ENCODE measurements at places on chromosomes 3 and 15.

DNA sequence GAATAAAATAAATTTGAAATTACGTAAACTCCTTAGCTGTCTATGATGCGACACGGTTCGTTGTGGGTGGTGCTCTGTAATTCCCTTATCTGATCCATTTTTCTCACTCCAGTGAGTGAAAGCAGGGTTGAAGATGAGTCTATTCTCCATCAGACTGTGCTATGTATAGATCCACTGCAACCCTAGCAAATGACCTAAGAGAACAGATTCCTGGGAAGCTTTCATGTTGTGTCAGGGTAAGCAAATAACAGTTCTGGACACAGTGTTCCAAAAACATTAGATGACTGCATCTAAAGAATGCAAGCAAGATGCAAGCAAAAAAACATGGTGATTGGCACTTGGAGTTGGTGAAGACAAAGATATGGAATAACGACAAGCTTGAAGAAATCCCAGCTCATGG lies 239.3 kb downstream of the SLC9A9 start:
- no peak for DNase-seq

DNA sequence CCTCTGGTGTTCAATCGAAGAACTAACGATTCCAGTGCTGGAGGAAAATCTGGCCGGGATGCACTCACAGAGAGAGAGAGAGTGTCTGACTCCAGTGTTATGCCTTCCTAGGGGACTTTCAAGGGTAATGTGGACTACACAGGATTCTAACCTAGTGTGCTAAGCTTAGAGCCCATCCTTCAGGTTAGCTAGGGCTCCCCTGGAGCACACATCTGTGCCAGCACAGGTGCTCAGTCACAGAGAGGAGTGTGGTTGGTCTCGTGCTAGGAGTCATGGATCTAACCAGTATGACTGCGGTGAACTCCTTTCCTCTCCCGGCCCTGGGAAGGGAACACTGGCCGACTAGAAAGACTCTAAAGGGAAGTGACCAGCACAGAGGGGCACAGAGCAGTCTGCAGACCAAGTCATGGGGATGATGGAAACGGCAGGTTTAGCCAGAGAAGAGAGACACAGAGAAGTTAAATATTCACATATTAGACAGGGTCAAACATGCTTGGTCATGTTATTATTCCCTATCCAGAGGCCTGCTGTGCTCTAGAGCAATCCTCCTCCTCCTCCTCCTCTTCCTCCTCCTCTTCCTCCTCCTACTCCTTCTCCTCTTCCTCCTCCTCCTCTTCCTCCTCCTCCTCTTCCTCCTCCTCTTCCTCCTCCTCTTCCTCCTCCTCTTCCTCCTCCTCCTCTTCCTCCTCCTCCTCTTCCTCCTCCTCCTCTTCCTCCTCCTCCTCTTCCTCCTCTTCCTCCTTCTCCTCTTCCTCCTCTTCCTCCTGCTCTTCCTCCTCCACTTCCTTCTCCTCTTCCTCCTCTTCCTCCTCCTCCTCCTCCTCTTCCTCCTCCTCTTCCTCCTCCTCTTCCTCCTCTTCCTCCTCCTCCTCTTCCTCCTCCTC lies 280.3 kb downstream of the XXYLT1 start:
- DNase-seq: no peak

DNA sequence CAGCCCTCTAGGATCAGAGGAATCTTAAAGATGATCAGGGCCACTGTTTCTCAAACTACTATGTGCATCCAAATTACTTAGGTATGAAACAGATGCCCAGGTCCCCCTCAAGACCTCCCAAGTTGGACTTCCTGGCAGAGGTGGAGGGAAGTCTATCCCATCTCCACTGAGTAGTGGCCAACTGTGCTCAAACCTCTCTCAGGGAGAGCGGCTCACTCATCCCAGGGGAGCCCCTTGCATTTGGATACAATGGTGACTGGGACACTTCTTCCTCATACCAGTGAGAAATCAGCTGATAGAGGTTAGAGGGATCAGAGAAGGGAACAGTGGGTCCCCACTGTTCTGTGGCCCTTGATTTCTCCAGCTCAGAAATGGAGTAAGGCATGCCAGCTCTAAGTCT lies 8.7 kb upstream of the WNT7A start:
- no peak for DNase-seq

DNA sequence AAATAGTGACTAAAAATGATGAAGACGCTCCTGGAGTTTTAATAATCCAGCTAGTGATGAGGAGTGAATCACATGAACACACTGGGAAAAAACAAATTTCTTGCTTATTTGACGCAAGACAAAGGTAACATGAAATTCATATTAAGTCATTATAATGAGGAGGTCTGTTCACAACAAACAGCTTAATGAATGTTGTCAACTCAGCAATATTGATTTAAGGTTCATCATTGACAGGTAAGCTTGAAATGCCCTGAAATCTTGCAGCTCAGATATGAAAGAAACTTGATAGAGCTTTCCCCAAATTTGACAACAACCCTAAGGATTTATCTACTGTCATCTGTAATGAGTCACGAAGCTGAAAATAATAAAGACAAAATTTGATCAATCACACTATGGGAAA lies 108.1 kb upstream of the SELENOK start:
- DNase-seq: no peak

GRCh38 chr3:127611251-127611650 lies 13.0 kb downstream of the MCM2 start:
- DNase-seq: no peak

- DNase-seq: no peak
Measured at GRCh38 chr15:86854176-86854575, 774.5 kb downstream of the AGBL1 start.

DNA sequence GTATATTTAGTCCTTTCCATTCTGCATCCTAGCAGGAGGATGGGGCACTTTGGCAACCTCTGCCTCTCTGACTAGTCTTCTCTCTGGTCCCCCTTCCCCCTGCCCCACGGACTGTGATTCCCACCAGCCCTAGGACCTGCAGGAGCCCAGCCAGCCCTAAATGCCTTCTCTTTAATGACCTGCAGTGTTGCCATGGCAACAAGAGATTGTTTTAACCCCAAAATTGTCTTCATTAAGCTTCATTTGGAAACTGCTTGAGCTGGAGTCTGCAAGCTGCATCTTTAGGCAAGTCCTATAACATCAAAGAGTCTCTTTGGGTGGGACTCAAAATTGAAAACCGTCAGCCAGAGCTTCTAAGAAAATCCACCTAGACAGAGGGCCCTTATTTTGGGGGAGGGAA lies 59.7 kb upstream of the ANKRD34C start:
- DNase-seq: peak; percentile 10

DNA sequence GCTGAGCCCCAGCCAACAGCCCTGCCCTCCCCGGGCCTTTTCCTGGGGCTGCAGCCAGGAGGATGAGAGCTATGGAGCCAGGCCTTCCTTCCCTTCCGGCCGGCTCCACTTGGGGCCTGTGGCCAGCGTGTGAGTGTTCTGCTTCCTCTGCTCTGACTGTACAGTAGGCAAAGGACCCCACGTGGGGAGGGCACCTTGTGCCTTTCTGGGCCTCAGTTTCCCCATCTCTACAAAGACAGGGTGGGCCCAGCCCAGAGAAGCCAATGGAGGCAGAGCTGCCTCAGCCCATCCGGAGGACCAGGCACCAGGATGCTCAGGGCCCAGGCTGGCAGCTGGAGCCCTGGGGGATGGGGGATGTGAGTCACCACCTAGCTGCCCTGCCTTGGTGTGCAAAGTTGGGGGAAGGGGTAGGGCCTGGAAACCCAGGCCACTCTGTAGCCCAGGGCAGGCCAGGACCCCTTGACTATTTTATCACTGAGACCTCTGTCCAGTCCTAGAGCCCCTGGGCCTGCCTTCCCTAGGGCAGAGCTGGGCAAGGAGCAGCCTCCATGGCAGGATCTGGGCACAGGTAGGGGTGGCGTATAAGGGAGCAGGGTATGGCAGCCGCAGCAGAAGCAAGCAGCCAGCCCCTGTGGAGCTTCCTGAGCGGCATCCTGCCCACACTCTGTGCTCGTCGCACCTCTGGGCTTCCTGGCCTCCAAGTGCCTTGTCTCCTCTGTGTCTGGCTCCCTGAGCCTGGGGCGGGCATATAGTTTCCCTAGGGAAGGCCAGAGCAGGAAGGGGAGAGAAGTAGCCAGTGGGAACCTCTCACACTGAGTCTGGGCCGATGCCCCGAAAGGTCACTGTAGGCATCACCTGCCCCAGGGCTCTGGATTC lies 1.8 kb downstream of the PSTPIP1 start:
- DNase-seq: no peak

- DNase-seq: no peak
Measured at GRCh38 chr15:78390242-78390641, 47.8 kb upstream of the IREB2 start.

GRCh38 chr3:59082106-59082505 lies 32.3 kb upstream of the CFAP20DC start:
- DNase-seq: no peak

GRCh38 chr3:117932441-117932840 lies 1102.2 kb downstream of the IGSF11 start:
- DNase-seq: no peak

DNA sequence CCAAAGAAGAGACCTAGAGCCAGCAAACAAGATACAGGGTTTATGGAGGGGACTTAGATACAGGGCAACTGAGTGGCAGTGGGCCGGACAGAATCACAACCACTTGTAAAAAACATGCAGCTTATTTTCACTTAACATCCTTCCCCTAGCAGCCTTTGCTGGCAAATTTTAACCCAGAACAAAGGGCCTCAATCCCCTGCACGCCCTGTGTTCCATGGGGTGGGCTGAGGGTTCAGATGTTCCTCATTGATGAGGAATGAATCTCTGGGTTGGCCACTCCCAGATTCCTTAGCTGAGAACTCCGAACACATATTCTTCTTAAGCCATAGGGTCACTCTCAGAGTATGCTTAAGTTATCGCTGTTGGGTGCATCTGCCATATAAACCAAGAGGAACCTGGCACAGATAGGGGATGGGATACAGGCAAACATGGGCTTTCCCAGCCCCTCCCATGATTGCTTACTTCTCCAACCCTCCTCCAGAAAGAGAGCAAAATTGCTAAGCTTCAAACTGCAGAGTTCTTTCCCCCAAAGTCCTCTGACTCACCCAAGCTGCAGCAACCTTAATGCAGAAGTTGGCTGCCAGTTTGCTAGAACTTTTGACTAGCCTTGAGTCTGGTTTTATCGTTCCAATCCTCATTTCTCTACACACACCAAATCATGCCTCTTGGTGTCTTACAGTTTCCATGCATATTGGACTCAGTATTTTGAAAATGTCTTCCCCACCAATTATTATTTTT lies 146.9 kb downstream of the CD47 start:
- DNase-seq: no peak

- peak; percentile 51 for DNase-seq
Measured at GRCh38 chr3:51391566-51392354, 675 bp downstream of the RBM15B start.

DNA sequence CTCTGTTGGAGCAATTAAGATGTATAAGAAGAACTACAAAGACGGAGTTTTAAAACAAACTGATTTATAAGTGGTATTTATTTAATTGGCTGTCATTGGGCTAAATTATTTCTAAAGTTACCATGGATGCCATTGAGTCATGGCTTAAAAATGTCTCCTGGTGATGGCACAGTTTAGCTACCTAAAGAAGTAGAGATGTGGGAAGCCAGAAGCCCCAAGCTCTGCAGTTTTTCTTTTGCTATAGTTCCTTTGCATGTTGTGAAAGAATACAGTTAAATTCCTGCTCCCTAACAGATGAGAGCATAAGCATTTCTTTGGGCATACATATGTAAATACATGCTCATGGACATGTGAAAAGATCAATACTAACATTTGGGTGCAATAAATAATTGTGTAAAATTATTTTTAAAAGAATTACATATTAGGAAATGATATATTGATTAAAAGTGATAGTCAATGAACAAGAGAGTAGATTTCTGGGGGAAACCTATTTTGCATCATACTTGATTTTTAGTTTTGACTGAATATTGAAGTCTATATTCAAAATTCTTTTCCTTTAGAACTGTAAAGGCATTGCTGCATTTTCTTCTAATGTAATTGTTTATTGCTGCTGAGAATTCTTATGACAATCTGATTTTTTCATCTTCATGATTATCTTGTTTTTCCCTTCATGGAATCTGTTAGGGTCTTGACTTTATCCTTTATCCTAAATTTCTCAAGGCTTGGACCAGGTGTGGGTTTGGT lies 2.1 kb downstream of the OPA1 start:
- DNase-seq: peak; percentile 65

DNA sequence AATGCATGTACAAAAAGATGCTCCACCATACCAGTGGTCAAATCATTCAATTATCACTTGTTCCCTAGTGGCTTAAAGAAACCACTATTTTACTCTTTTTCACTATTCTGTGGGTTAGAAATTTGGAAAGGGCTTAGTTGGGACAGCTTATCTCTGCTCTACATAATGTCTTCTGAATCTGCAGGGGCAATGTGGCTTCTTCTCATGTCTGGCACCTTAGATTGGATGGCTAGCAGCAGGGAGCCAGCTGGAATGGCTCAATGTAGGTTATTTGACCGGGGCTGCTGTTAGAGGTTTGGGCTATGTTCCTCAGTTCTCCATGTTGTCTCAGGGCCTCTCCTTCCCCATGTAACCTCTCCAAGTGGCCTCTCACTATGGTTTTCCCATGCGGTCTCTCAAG lies 57.5 kb upstream of the EPHB1 start:
- DNase-seq: peak; percentile 65

DNA sequence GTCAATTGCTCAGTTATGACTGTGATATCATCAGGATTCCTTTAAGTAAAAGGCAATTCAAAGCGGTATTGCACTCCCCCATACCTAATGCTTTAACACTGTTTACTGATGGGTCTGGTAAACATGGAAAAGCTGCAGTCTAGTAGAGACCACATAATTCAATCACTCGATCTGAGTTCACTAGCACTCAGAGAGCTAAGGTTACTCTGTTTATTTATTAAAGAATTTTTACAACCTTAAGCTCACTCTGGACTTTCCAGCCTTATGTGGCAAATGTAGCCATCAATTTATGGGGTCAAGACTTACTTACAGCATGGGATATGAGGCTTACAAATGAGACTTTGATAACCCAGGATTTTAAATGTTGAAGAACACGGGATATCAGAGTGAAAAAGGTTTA lies 18.4 kb upstream of the CCR2 start:
- DNase-seq: no peak

DNA sequence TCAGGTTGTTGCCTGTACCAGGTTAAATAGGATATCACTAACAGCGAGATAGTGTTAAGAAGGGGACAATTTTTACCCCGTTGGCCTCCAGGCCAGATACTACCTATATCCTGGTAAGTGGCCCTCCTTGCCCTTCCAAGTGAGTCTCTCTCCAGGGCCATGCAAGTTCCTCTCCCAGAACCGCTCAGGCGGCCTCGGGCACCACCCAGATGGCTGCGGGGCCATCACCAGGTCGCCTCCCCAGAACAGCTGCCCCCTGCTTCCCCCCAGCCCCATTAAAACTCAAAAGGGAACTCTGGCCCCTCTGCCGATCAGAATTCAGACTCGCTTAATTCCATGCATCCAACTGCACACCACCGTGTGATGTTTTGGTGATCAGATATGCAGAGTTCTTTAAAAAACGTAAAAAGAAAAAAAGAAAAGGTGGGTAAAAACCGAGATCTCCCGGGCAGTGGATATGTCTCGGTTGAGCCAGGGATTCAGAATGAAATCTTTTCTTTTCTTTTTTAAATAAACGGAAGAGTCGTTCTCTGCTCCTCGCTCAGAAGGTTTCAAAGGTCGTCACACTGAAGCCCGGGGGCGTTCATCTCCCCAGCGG lies 1.9 kb upstream of the TRIM71 start:
- DNase-seq: peak; percentile 70

GRCh38 chr15:32033186-32033890 lies 3.0 kb downstream of the CHRNA7 start:
- DNase-seq: no peak

Data from mesendoderm (in vitro differentiated cells).